MV-4-11 (cell line): ENCODE measurements at places on chromosomes 11 and 22.

DNA sequence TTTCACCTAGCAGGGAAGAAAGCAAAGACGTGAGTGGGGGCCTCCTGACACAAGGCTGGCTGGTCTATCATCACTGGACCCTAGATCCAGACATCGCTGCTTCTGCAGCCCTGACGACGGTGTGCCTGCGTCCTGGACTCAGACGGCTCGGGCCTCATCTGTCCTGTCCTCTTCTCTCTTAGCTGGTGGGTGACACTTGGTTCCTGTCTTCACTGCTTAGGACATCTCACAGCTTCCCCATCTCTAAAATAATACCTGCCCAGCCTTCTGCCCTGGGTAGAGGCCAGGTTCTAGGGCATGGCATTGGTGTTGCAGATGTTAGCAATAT is 41.3 kb downstream of the APOL1 start:
- DNase-seq: no peak

GRCh38 chr11:85810521-85810870 is 445 bp downstream of the SYTL2 start:
- DNase-seq: no peak

- DNase-seq: no peak
These were observed 20.0 kb upstream of the CASP12 start for GRCh38 chr11:104918113-104918824.

GRCh38 chr11:73565804-73566203 is 32.1 kb downstream of the FAM168A start:
- no peak for DNase-seq

DNA sequence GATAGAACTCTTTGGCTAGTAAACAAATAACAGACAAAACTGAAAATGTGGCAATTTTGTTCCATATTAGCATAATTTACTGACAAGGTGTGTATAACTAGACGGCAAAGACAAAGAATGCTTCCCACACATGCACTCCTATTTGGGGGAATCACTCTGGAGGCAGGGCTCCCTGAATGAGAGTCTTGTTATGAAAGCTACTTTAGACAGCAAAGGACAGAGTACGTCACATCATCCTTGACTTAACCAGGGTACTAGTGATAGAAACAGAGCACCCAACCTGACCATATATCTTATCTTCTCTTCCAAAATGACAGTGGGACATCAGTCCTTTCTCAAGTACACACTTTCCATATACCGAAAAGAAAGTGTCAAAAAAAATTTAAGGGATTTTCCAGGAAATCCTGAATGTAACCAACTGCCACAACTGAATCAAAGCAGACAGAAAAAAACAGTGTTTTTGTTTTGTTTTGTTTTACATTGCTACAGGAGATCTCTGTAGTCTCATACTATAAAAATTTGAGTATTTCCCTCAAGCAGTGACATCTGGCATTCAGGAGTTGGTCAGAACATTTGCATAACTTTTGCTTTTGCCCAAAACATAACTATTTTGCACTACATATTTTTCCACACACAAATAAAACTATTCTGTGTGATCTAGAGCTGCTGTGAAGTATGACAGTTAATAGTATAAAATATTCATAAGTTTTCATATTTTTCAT is 98.9 kb downstream of the ARHGAP20 start:
- DNase-seq: no peak

DNA sequence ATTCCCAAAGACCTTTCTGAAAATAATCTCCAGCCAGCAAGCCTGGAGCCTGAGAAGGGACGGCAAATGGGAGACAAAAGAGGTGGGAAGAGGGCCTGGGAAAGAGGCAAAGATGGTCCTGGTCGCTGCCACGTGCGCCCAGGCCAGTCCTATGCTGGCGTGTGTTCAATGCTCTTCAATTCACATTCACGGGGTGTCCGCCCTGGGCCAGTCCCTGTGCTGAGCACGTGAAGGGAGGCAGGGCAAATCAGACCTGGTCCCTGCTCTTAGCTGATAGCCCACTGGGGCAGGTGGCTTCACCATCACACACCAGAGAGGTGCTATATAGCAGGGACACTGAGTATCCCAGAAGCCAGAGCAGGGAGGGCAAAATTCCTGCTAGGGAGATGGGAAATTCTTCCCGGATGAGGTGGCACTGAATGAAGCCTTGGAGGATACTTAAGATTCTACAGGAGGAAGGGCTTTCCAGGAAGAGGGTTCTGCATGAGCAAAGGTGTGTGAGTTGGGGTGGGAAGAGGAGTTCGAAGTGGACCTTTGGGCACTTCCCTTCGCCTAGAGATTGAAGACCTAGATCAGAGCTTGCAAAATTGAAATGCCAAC is 148.2 kb downstream of the CHST1 start:
- DNase-seq: no peak

- DNase-seq: no peak
These were observed 775.0 kb upstream of the LRRC4C start for GRCh38 chr11:42234451-42234951.

- peak; percentile 10 for DNase-seq
These were observed 49.8 kb downstream of the OSBPL5 start for GRCh38 chr11:3115321-3115720.

DNA sequence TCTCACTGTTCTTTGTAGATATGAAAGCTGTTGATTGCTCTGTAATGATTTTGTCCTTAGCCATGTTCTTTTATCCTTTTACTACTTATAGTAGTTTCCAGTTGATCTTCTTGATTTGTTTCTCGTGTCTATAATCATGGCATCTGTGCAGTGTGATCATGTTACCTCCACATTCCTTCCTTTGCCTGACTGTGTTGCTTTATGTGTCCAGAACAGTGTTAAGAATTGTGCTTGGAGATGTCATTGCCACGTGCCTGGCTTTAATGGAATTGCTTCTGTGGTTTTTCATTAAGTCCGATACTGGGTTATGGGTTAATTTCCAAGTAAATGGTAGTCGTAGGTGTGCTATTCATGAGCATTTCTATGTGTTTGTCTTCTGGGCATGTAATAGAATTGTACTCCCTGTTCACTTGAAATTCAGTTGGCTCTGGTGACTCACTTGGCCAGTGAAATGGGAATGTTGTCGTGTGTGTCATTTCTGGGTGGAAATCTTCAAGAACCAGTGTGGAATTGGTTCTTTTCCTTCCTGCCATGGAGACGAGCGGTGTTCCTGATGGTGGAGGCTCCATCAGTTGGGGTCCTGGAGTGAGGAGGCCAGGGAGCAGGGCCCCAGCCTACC is 6.8 kb downstream of the GTSE1 start:
- DNase-seq: no peak

DNA sequence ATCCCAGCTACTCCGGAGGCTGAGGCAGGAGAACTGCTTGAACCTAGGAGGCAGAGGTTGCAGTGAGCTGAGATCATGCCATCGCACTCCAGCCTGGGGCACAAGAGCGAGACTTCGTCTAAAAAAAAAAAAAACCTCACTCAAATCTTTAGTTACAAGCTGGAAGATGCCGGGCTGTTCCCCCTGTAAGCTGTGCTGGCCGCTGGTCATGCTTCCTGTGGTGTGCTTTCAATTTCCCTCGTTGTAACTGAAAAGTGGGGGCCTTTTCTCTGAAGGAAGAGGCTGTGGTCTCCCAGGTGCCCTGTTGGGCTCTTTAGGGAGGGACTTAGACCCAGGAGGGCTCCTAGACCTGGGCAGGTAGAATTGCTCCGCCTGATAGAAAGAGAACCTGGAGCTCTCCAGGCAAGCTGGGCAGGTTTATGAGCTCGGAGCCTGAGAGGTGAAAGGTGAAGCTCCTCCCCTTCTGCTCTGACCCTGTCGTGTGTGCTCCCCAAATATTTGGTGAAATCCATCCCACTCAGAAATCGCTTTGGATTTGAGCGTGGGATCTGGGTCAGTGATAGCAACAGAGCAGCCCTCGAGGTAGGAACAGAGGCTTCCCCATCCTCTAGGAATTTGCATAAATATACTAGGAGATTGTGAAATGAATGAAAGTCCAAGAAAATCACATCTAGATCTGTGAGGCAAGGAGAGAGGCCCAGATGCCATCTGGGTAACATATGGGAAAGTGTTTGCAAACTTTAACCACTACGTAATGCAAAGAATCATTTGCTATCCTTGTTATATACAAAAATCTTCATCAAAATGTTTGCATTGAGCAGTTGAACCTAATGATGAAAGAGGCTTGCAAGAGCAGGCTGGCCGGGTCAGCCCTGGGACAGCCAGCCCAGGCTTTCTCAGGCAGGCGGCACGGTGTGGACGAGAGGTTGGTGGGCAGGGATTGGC is 154.3 kb downstream of the FBXO7 start:
- no peak for DNase-seq

DNA sequence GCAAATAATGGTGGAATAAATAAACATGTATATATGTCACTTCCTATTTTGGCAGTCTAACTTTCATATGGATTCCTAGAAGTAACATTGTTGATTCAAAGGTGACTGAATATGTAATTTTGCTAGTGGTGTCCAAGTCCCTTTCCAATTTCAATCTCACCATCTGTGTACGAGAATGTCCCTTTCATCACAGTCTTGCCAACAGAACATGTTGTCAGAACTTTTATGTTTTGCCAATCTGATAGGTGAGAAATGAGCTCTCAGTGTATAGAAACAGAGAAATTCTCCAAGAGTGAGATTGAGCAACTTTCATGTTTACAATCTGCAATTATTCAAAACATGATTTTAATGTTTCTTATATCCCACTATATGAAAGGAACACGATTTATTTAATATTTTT is 167.5 kb downstream of the CNTN5 start:
- no peak for DNase-seq

GRCh38 chr11:13008625-13009475 is at the start of gene RASSF10:
TSS of gene RASSF10 (plus strand) at chr11:13009316. CDS start at chr11:13009577, 261 bp downstream.
- DNase-seq: no peak

DNA sequence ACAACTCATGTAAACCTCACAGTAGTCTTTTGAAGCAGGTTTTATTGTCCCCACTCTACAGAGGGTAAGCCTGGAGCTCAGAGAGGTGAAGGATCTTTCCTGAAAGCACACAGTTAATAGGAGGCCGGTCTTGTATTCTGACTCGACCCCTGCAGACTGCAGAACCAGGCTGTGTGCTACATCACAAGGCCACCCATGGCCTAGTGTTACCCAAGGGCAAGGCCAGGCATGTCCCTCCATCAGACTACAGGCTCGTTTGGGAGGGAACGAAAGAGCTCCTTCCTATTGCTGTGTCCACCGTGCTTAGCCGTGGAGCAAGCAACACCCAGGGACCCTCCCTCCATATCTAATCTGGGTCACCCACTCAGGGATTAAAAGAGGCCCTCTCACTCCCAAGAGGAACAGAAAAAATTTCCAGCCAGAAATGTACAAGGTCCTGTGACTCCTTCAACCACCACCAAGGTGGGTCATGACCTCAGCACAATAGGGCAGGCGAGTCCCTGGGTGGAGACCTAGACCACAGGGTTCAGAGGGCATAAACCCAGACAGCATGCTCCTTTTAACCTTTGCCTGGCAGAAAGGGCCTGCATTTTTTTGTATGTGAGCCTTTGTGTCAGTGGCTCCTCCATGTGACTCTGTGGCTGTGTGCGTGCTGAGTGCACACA is 6.3 kb upstream of the SMIM35 start:
- no peak for DNase-seq

GRCh38 chr11:68714060-68714856 is 29.9 kb downstream of the GAL start:
- no peak for DNase-seq

DNA sequence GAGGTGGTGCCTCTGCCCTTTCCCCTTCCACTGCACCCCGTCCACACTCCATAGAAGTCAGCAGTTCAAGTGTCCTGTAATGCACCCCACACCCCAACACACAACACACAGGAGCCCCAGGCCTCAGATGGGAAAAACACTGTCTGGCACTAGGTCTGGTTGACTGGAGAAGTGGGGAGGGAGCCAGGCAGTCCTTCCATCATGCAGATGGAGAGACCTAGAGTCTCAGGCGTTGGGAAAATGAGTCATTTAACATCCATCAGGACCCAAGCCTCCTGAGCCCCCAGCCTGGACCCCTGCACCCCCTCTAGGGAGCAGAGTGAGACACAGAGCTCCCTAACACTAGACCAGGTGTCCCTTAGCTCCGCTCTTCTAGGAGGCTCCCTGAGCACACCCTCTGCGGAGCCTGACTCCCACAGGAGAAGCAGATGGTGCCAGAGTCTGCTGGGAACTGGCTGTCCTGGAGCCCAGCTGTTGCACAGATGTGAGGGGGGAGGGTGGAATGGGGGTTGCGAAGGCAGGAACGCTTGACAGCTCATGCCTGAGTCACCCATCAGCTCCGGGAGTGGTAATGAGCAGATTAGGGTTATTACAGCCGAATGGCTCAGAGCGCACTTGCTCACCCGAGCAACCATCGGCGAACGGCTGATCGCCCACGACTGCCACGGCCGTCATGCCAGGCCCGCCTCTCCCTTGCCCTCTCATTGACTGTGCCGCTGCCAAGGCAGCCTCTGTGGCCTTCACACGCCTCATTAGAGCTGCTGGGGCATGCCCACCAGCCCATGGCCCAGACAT is 22.1 kb upstream of the SYT7 start:
- DNase-seq: peak; percentile 59

- no peak for DNase-seq
These were observed 42.3 kb upstream of the ETS1 start for GRCh38 chr11:128629516-128630106.

GRCh38 chr11:47391711-47392432 is 13.5 kb upstream of the SPI1 start:
- DNase-seq: no peak

DNA sequence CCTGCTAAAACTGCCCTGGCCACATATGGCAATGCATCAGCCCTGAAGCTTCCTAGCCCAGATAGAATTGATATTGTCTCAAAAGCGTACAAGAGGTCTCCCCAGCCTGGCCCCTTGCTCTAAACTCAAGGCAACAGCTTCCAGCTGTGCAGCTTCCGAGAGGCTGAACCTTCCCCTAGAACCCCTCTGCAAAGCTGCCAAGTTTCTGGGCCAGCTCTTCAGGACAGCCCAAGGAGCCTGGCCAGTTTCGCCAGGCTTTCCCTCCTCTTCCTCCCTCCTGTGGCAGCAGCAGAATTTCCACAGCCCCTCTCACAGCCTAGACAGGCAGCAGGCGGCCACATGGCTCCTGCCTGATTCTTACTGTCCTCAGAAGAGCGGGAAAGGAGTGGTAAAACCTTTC is 34.5 kb downstream of the NUMA1 start:
- DNase-seq: no peak

DNA sequence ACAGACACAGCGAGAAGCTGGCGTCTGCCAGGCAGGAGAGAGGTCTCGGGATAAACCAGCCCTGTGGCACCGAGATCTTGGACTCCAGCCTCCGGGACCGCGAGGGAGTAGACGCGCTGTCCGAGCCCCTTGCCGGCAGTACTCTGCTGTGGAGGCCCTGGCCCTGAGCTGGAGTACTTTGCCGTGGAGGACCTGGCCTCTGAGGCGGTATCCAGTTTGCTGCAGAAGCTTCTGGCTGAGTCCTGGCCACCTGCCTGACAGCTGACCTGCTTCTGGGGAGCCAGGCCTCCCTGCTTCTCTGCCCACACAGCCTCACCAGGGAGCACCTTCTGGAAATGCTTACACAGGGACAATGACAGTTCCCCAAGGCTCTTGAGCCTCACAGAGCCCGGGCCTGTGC is 31.6 kb upstream of the CARS1 start:
- DNase-seq: no peak

- no peak for DNase-seq
These were observed 16.0 kb downstream of the PLCB3 start for GRCh38 chr11:64267207-64267945.

GRCh38 chr11:82898241-82898640 is 2.0 kb downstream of the PRCP start:
- peak; percentile 41 for DNase-seq
